Keratinocyte (primary cell): ENCODE measurements at places on chromosomes 16 and 17.

GRCh38 chr17:6713130-6713917, at the start of gene SLC13A5:
Gene SLC13A5 (minus strand): TSS chr17:6713369. CDS start chr17:6713333, 36 bp downstream.
- DNase-seq, result no peak

GRCh38 chr16:24609740-24610415, 70.5 kb downstream of the RBBP6 start:
- no peak for DNase-seq

DNA sequence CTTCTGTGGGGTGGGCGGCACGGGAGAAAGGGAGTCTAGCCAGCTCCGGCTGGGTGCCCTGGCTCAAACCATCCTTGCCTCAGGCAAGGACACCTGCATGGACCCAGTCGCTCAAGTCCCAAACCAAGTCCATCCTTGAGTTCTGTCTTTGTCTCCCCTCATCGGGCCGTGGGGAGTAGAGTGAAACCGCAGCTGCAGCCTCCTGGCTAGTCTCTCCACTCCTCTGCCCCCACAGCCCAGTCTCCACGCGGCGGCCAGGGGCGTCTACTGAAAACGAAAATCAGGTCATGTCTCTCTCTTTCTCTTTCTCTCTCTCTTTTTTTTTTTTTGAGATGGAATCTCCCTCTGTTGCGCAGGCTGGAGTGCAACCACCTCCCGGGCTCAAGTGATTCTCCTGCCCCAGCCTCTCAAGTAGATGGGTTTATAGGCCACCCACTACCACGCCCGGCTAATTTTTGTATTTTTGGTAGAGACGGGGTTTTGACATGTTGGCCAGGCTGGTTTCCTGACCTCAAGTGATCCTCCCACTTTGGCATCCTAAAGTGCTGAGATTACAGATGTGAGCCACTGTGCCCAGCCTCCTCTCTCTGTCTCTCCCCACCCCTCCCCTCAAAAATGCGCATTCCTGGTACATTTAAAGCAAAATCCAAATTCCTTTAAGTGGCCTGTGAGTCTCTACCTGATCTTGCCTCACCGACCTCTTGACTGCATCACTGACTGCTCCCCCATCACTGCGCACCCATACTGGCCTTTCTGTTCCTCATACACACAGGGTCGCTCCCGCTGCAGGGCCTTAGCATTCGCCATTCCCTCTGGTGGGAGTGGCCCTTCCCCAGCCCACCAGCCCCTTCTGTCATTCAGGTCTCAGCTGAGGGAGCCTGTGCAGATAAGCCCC, 17.7 kb upstream of the RMI2 start:
- no peak for DNase-seq

- DNase-seq, result no peak
Measured at GRCh38 chr17:65332375-65332774, 195.2 kb downstream of the RGS9 start.

DNA sequence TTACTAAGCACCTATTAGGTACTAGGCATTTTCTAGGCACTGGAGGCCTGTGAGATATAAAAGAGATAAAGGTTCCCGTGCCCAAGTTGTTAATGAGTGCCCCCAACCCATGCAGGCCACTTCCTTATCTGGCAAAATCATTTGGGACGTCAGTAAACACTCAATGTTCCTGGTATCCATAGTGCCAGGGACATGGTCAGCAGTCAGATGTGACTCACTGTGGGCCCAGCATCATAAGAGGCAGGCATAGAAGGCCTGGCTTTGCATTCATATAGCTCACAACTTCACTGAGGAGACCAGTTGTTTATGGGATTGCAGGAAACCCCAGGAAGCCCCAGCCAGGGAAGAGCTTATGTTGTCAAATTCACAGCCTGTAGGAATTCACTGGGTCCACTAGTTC, 81.1 kb downstream of the MRC2 start:
- no peak for DNase-seq

DNA sequence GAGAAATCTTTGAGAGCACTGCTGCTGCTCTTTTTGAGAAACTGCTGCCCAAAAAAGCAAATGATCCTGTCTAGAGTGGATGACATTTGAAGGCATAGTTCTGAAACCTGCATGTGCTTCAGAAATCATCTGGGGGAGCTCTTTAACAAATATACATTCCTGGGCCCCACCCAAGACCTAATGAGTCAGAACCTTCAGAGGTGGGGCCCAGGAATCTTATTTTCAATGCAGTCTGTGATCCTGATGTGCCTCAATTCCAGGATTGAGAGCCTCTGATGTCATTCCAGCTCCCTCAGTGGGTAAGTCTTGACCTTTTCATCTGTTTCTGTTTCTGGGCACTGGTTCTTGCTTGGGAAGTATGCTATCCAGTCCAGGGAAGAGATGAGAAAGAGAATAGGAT, 42.3 kb downstream of the HNF1B start:
- DNase-seq, result peak; percentile 59

DNA sequence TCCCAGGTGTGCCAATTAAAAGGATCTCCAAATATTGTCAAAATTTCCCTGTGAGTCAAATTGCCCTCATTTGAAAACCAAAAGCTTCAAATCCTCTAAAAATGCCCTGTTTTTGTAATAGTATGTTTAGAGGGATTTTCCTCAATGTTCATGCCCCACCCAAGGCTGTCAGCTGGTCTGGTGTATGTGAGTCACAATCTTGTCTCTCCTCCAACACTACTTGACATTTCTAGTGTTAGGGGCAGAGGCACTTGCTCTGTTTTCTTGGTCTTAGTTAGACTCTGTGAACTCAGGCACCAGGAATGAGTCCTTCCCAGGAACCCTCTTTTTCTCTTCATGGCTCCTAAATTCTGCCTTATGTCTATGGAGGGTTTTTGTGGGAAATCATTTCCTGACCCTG, 634.8 kb downstream of the KCNJ2 start:
- DNase-seq, result no peak

- no peak for DNase-seq
Measured at GRCh38 chr17:17713839-17714238, 32.6 kb downstream of the RAI1 start.

DNA sequence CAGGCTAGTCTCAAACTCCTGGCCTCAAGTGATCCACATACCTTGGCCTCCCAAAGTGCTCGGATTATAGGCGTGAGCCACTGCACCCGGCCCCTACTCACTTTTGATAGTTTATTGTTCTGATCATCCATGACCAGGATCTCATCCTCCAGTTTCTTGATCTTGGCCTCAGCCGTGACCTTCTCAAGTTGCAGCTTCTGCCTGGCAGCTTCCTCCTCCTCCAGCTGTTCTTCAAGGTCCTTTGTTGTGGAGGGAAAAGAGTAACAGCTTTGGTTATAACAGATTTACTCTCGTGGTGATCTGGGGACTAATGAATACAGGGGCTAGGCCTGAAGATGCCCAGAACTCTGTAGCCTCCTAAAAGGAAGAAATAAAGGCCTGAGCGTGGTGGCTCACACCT, 89.9 kb downstream of the NDE1 start:
- no peak for DNase-seq

GRCh38 chr17:3697103-3697476, 1.1 kb upstream of the P2RX5 start:
- DNase-seq, result no peak

DNA sequence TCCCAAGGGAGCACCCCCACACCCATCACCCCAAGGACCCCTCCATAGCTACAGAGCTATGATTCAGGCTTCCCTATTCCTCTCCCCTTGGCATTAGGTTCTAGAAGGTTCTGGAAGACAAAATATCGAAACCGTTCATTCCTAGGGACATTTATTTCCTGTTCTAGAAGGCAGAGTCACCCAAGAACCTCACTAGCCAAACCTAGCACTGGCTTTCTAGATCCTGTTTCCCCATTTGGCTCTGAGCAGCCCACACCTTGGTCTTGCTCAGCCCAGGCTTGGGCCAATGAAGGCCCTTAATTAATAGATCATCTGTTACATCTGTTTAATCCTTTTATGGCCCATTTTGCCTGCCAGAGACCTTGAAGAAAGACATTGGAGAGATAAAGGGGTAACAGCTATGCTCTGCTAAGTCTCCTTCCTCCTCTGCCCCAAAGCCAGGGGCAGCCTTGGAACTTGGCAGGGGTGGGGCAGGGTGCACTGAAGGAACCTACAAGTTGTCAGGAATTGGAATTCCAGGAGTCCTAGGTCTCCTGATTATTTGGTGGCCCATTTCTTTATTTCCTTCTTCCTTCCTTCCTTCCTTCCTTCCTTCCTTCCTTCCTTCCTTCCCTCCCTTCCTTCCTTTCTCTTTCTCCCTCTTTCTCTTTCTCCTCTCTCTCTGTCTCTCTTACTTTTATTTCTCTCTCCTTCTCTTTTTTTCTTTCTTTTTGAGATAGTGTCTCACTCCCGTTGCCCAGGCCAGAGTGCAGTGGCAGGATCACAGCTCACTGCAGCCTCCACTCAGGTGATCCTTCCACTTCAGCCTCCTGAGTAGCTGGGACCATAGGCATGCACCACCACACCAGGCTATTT, 8.7 kb upstream of the FZD2 start:
- DNase-seq, result no peak

- DNase-seq, result no peak
Measured at GRCh38 chr17:17063546-17064122, 21.4 kb downstream of the MPRIP start.

DNA sequence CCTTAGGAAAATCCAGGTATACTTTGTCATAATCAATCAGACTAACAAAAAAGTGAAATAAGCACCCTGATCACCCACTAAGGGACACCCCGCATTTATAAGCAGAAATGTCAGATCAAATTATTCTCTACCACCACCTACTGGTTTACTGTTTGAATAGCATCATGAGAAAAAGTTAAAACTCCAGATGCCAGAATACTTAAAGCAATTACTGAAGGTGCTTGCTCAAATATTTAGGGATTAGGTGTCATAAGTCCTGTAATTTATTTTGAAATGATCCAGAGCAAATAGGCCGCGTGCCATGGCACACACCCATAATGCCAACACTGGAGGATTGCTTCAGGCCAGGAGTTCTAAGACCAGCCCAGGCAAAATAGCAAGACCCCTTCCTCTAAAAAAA, 2.3 kb downstream of the TOP2A start:
- DNase-seq, result no peak

GRCh38 chr17:19273731-19274130, 36.6 kb downstream of the EPN2 start:
- no peak for DNase-seq

- DNase-seq, result no peak
Measured at GRCh38 chr16:50956637-50957036, 194.4 kb downstream of the SALL1 start.

DNA sequence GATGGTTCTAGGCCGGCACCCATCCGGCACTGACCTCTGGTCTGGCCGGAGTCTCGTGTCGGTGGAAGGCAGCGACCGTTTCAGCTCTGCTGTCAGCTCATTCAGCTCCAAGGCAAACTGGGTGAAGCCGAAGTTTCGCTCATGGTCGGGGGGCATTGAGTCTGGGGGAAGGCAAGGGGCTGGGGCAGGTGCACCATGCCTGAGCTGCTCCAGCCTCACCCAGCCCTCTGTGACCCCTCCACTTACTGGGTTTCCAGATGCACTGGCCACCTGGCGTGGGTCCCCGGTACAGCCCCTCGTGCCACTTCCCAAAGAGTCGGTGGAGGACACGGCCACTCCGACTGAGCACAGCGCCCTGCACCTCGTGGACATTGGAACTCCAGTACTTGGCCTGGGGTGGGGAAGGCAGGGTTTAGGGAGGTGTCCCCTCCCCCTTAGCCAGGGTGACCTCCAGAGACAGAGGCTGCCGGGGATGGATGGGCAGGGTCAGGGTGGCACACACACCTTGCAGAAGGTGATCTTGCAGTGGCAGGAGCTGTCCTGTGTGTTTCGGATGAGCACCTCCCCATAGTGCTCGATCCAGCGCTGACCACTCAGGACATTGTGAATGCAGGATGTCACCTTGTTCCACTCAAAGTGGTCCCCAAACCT, 12.6 kb downstream of the OSBPL7 start:
- DNase-seq, result no peak

GRCh38 chr17:33198954-33199353, 94.1 kb downstream of the ASIC2 start:
- DNase-seq, result no peak

DNA sequence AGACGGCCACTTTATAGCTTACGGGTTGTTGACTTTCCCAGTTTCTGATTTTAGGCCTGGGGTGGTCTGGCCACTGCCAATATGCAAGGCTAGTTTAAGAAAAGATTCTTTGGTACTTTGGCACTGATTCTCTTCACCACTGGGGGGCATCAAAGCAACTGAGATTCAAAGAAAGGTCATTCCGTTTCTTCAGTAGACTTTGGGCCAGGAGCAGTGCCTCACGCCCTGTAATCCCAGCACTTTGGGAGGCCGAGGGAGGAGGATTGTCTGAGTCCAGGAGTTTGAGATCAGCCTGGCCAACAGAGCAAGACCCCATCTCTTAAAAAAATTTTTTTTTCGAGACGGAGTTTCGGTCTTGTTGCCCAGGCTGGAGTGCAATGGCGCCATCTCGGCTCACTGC, 53.0 kb downstream of the RPA1 start:
- DNase-seq, result no peak

- DNase-seq, result no peak
Measured at GRCh38 chr17:69962436-69962995, 112.5 kb upstream of the KCNJ16 start.

- no peak for DNase-seq
Measured at GRCh38 chr16:81873843-81874752, 95.0 kb downstream of the PLCG2 start.

DNA sequence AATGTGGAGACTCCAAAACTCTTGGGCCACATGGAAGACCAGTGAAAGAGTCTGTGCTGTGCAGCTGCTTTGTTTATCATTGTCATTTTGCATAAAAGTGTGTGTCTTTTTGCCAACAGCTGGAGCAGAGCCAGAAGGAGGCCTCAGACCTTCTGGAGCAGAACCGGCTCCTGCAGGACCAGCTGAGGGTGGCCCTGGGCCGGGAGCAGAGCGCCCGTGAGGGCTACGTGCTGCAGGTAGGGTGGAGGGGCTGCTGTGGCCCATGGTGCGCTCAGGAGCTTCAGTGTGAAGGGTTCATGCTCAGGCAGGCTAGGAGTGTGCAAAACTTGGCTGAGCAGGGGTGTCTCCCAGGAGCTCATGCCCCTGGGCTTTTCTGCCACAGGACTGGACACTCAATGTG, 45.0 kb downstream of the PLD6 start:
- DNase-seq, result no peak

DNA sequence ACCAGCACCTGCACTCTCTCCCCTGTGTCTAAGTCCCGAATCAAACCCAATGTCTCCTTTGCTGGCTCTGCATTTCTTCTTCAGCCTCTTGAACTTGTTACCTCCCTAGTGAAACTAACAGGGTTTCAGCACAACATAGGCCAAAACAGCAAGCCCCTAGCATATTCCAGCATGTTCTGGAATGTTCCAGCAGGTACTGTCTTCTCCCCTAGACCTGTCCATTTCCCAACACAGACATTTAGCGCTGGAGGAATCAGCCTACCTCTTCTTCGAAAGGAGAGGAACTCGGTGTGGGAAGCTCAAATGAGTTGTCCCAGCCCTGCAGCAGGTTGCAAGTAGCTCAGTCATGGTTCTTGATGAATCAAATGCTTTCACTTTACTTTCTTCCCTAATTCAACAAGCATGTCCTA, 47.1 kb downstream of the LITAF start:
- no peak for DNase-seq

- DNase-seq, result no peak
Measured at GRCh38 chr17:36002631-36003030, 1.3 kb upstream of the CCL15 start.

GRCh38 chr16:2779978-2780898, 3.2 kb upstream of the ELOB start:
- no peak for DNase-seq

GRCh38 chr17:50186661-50187393, 14.6 kb downstream of the COL1A1 start:
- no peak for DNase-seq

- DNase-seq, result no peak
Measured at GRCh38 chr16:60641067-60641665, 1395.1 kb downstream of the CDH8 start.

GRCh38 chr17:19656851-19657581, 8.5 kb downstream of the ALDH3A2 start:
- no peak for DNase-seq

- no peak for DNase-seq
Measured at GRCh38 chr16:28192806-28193529, 18.8 kb downstream of the XPO6 start.
